ENCODE measurements at places on chromosomes 4 and X.

- DNase-seq = no peak
Observed at GRCh38 chr4:7365462-7366179, 69.1 kb downstream of the PSAPL1 start.

GRCh38 chr4:26751838-26752237 lies 108.8 kb upstream of the STIM2 start:
- no peak for DNase-seq

GRCh38 chr4:189202182-189202868 lies 738.3 kb upstream of the FRG1 start:
- peak; percentile 72 for DNase-seq

DNA sequence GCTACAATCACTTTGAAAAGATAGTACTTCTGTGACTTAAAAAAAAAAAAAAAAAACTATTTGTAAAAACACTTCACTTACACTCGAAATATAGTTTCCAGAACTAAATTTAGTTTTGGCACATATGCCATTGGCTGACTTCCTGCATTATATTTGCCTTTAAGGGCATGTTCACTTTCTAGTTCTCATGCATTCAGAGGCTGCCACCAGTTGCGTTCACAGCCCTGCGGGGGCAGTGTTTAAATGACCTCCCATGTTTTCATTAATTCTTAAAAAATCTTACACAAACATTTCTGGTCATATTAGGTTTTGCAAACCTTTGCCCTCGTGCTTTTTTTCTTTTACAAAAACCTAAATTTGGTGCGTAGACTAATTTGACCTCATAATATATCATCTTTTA lies 12.4 kb upstream of the ARHGAP6 start:
- no peak for DNase-seq

DNA sequence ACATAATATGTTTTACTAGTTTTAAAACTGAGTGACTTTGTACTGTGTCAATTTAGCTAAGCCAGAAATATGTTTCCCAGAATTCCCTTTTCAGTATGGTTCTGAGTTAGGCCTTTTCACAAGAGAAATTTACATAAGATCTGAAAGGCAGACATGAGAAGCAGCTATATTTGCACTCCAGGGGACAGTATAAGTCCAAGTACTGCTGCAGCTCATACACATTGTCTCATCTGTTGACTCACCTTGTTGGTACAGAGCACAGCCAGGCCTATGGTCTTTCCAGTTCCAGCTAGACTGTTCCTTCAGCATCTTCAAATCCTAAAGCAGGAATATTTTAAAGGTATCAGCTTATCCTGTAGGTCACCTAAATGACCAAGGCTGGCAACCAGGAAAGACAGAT lies 53.5 kb downstream of the BMP3 start:
- no peak for DNase-seq

DNA sequence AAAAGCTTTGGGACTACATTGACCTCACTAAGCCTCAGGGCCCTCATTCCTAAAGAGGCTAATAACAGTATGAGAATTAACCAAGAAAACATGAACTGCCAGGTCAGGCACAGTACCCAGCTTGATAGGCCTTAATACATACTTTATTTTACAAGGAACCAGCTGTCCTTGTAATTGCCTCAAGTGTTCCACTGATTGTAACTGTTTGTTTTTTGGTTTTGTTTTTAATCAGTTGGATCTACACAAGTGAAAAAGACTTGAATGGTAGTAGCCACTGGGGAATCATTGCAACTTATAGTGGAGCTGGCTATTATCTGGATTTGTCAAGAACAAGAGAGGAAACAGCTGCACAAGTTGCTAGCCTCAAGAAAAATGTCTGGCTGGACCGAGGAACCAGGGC lies 35.6 kb downstream of the PKD2 start:
- no peak for DNase-seq

DNA sequence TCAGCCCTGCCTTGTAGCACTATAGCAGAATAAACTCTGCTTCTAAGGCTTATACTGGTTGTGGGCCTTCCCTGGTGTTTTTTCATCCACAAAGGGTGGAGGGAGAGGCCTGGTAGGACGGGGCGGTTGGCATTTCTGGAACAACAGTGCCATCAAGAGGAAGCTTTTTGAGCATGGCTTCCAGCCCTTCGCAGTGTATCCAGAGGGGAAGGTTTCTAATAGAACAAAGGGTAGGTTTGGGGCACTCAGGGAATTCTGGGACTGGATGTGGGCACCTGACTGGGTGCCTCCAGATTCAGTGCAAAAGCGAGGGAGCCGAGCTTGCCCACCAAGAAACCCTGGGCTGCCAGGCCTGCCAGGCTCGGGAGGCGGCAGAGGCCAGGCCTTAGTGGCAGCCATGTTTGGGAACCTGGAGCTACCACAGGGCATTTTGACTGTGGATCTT lies 229.6 kb upstream of the AGTR2 start:
- DNase-seq = peak; percentile 81

DNA sequence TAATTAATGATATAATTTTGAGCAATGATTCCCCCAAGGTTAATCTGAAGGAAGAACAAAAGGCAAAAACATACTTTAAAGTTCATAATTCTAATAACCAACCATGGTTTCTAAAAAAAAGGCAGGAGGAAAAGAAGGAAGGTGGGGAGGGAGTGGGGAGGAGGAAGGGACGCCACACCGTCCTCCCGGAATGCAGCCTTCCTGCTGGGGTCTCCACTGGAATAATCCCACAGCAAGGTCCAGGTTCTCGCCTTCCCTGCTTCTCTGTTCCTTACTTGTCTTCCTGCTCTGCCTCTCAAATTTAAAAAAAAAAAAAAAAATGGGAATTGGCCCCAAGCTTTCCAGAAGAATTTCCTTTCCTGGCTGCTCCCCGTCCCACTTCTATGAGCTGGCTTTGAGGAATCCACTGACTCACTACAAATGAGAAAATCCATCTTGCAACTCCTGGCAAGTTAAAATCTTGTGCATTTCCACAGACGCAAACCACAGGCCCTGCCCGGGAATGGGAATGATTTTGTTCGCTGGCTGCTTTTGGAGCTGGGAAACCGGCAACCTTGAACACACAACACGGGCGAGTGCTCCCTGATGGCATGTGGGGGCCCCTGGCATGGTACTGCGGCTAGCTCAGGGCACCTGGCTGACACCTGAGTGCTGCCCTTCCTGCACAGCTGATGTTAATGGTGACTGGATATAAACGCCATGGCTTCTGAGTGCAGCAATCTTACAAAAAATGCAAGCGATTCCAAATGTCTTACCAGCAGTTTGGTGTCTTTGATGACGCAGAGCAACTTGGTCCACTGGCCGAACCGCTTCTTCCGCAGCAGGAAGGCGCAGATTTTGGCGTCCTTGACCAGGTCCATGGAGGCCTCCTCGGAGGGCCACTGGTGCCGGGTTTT lies 97.0 kb downstream of the AFAP1 start:
- peak; percentile 79 for DNase-seq

DNA sequence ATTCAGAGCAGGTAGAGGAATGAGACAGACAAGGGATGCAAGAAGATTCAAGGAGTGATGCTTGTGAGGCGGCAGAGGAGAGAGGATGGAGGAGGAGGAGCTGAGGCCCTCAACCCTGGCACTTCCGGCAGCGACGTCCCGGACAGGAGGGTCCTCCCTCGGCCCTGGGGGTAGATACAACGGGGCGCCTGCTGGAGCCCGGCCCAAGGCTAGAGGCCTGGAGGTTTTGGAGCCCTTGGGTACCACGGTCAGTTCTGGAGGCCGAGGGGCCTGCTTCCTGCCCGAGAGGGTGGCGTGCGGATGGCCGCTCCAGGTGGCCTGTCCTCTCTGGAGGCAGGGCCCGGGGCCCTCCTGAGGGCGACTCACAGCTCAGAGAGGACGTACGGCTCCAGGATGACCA lies 13.5 kb downstream of the SSR4 start:
- no peak for DNase-seq

DNA sequence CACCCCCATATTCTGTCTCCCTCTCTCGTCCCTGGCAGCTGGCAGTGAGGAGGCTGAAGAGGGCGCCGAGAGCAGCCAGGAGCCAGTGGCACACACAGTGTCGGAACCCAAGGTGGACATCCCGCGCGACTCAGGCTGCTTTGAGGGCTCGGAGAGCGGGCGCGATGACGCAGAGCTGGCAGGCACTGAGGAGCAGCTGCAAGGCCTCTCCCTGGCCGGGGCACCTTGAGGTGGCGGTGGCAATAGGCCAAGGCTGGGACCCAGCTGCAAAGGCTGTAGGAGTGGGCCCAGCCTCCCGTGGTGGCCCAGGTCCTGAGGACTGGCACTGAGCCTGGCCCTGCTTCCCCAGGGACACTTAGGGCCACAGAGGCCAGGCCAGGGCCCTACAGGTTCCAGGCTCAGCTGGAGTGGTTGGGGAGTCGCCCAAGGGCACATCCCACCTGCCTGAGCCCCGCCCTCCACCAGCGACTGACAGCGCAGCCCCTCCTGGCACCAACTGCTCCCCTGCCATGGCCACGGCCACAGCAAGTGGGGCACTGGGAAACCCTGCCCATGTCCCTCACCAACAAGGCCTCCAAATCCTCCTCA lies 13.9 kb downstream of the SASH3 start:
- no peak for DNase-seq

DNA sequence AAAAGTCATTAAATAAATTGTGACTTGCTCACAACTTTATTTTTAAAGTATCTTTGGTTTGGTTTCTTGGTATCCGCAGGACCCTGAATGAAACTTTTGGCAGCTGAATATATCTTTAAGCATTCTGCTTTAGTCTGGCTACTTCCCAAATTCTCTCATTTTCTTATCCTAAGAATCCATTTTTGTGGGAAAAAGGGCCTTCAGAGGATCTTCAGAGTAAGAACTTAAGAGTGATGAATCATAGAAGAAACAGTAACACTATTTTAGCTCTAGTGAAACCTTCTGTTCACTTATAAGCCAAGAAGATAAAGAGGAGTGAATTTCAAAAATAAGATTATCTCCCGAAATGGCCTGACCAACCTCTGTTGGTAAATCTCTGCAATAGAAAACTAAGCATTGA lies 540.6 kb upstream of the MAGEB18 start:
- no peak for DNase-seq

GRCh38 chr4:109627361-109627760 lies 67.3 kb downstream of the MCUB start:
- no peak for DNase-seq

DNA sequence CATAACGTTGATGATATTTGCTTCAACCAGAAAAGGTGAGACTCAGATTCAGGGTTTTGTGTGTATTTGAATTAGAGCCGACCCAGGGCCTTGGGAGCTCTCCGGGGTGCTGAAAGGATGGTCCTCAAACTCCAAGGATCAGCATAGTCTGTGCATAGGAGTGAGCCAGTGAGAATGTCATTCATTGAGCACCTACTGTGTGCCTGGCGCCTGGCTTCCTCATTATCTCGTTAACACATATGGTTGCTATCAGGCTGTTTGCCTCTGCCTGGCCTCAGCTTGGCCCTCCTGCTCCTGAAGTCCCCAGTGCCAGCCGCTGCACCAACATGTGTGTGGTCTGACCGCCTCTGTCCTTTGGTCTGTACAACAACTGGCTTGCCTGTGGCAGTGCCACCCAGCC lies 25.1 kb upstream of the JAKMIP1 start:
- DNase-seq = no peak

GRCh38 chr4:24244663-24245490 lies 339.5 kb downstream of the DHX15 start:
- no peak for DNase-seq

GRCh38 chrX:76279007-76279406 lies 106.1 kb downstream of the PBDC1 start:
- DNase-seq = no peak

DNA sequence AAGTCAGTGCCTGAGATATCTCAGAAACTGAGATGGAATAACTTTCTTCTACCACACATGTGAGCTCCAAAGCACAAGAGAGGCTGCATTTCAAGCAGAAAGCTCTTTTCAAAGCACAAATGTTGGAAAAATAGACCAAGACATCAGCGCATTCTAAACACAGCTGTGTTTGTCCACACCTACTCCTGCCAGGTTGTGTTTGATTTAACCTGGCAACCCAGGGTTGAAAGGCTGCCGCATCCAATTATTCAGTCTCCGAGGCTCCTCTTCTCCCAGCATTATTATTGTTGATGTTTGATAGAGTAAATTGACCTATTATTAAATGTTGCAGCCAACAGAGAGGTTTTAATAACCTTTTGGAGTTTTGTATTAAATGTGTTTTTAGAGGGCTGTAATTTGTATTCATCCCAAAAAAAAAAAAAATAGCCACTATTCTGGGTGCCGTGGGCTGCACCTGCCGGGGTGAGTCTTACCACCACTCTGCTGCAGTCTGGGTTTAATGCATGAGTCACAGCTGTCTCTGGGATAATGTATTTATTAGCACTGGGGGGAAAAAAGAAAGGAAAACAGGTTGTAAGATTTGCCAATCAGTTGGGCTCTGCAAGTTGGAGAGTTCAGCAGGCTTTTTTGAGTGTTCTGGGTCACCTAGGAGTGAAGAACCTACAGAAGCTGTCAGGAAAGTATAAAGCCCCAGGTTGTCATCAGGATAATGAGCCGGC lies 105.2 kb upstream of the NOCT start:
- DNase-seq = no peak

- DNase-seq = no peak
Observed at GRCh38 chr4:142500966-142501365, 345.1 kb downstream of the INPP4B start.

GRCh38 chrX:97895751-97896150 lies 1012.0 kb downstream of the RPA4 start:
- DNase-seq = no peak

DNA sequence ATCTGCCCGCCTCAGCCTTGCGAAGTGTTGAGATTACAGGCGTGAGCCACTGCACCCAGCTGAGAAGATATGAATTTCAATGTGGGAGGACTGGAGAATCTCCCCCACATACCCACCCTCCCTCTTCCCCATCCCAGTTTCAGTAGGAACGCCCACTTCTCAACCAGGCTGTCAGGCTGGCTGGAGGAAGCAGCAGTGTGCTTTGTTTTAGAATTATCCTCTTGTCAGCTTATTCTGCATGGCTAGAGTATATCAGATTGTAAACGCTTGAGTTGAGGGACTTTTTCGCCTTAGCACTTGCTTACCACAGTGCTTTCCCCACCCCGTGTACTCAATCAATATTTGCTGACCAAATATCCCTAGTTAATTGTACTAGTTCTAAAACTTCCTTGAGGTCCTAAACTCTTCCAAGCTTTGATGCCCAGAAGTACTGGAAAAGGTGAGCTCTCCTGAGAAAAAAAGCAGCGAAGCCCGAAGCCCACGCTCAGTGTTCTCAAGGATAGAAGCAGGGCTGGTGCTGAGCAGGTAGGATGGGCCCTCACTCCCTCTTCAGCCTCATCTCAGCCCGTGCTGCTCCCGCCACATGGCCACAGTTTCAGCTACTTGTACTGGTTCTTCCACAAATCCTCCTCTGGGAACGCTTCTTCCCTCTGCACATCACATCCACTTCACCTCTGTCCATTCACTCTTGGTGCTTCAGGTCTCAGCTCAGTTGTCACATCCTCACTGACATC lies 7.3 kb upstream of the ARHGAP10 start:
- DNase-seq = no peak

GRCh38 chr4:142124874-142125273 lies 488.5 kb downstream of the IL15 start:
- DNase-seq = no peak

Measured in ovary (tissue), 10 donors.